ENCODE measurements at places on chromosomes 1 and 21. TPM values are rescaled to one million over a fixed set of nuclear protein-coding genes. Genes with fewer than 3 reads are reported as not detected.
A peak's percentile ranks its signal among the peaks of the same experiment; 100 is the strongest.

DNA sequence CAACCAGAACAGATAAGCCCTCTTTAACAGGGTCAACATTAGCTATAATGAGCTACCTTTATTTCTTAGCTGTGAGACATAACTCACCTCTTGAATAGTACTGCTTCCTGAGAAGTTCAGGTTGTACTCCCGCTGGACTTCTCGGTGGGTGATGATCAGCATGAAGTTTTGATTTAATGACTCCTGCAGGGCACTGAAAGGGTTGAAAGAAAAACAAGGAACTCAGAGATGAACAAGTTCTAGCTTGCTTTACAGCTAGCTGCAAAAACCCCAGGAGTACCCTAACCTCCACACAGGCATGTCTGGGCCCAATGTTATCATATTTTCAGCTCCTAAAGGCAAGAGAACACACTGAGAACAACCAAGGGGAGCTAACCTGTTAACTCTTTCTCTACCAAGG, 254.4 kb downstream of the FAF1 start:
- no peak for DNase-seq
- H3K4me1 ChIP-seq: peaks cover 23% of the 10 kb centered on the region
- no peaks in the 10 kb centered on the region for H3K36me3 ChIP-seq
- no peaks in the 10 kb centered on the region for H3K27me3 ChIP-seq
- peak overlapping the region; percentile 51 for H3K27ac ChIP-seq
- H3K4me3 ChIP-seq: no peak overlapping the region

DNA sequence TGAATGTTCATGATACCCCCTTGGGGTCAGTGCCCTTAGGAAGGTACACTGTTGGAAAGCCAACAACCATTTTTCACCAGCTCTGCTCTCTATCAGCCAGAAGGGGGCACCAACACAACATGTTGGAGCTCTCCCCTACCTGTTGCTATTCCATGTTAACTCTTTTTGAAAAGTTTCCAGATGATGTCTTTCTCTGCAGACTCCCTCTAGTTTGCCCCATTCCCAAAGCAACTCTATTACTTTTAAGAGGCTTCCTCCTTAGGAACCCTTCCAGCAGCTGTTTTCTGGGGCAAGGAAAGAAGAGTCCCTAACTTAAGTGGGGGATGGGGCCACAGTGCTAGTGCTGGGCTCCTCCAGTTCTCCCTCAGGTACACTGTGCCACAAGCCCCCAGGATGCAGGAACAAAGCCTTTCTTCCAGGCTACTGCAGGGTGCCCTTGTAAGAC, 22.9 kb upstream of the NDC1 start:
- no peak overlapping the region for H3K27ac ChIP-seq
- DNase-seq: no peak
- H3K36me3 ChIP-seq: peaks cover 17% of the 10 kb centered on the region
- no peaks in the 10 kb centered on the region for H3K27me3 ChIP-seq

GRCh38 chr1:35883635-35884101, 659 bp downstream of the AGO1 start:
- peaks cover 41% of the 10 kb centered on the region for H3K4me1 ChIP-seq
- H3K27me3 ChIP-seq: peaks cover 3% of the 10 kb centered on the region
- peak overlapping the region; percentile 92 for H3K27ac ChIP-seq
- peak overlapping the region; percentile 97 for H3K4me3 ChIP-seq
- peaks cover 3% of the 10 kb centered on the region for H3K36me3 ChIP-seq
- DNase-seq: peak; percentile 35

DNA sequence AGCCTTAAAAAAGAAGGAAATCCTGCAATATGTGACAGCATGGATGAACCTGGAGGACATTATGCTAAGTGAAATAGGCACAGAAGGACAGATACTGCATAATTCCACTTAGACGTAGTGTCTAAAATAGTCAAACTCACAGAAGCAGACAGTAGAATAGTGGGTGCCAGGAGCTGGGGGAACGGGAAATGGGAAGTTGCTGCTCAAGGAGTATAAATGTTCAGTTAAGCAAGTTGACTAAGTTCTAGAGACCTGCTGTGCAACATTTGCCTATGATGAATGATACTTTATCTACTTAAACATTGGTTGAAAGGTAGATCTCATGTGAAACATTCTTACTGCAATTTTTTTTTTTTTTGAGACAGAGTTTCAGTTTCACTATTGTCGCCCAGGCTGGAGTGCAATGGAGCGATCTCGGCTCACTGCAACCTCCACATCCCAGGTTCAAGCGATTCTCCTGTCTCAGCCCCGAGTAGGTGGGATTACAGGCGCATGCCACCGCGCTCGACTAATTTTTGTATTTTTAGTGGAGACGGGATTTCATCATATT, 197.8 kb downstream of the HIVEP3 start:
- no peaks in the 10 kb centered on the region for H3K36me3 ChIP-seq
- peaks cover 2% of the 10 kb centered on the region for H3K4me1 ChIP-seq
- H3K4me3 ChIP-seq: no peak overlapping the region
- no peaks in the 10 kb centered on the region for H3K27me3 ChIP-seq
- DNase-seq: no peak
- no peak overlapping the region for H3K27ac ChIP-seq

- no peak overlapping the region for H3K4me3 ChIP-seq
- no peak for DNase-seq
- H3K27ac ChIP-seq: no peak overlapping the region
- peaks cover 36% of the 10 kb centered on the region for H3K27me3 ChIP-seq
- peaks cover 15% of the 10 kb centered on the region for H3K4me1 ChIP-seq
Observed at GRCh38 chr1:91872559-91873081, 13.3 kb downstream of the TGFBR3 start.

DNA sequence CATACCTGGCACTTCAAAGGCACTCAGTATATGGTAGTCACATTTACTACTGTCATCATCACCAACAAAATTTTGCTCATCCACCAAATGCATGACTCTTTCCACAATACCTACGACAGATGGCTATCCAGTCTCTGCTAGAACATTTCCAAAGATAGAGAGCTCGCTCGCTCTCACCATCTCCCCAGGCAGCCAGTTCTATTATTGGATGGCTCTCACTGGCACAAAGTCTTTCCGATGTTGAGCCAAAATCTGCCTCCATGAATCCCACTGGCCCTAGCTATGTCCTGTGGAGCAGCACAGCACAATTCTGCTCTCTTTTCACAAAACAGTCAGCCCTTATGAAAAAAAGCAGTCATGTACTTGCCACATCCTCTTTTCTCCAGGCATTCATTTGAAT, 102.1 kb downstream of the DAB1 start:
- H3K4me3 ChIP-seq: no peak overlapping the region
- peaks cover 14% of the 10 kb centered on the region for H3K27me3 ChIP-seq
- no peak for DNase-seq
- H3K36me3 ChIP-seq: no peaks in the 10 kb centered on the region
- H3K4me1 ChIP-seq: peaks cover 12% of the 10 kb centered on the region

DNA sequence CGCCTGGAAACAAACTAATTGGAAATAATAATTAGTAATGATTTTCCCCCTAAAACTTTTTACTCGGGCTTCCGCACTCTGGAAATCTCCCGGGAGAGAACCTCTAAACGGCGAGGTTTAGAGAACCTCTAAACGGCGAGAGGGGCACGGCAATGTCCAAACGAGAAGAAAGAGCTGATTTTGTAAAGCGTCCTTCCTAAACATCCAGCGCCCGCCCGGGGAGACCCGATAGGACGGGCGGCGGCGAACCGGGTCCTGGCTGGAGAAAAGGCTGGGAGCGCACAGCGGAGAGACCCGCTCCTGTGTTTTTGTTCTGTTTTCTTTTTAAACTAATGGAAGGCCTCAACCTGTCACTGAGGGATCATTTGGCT, 1.6 kb downstream of the PAX7 start:
- peaks cover 7% of the 10 kb centered on the region for H3K4me1 ChIP-seq
- no peak overlapping the region for H3K27ac ChIP-seq
- no peak overlapping the region for H3K4me3 ChIP-seq
- H3K27me3 ChIP-seq: peaks cover 100% of the 10 kb centered on the region
- H3K36me3 ChIP-seq: no peaks in the 10 kb centered on the region

- DNase-seq: no peak
- no peak overlapping the region for H3K27ac ChIP-seq
- H3K4me3 ChIP-seq: no peak overlapping the region
- peaks cover 7% of the 10 kb centered on the region for H3K27me3 ChIP-seq
Observed at GRCh38 chr1:17874710-17875109, 119.6 kb downstream of the ACTL8 start.

DNA sequence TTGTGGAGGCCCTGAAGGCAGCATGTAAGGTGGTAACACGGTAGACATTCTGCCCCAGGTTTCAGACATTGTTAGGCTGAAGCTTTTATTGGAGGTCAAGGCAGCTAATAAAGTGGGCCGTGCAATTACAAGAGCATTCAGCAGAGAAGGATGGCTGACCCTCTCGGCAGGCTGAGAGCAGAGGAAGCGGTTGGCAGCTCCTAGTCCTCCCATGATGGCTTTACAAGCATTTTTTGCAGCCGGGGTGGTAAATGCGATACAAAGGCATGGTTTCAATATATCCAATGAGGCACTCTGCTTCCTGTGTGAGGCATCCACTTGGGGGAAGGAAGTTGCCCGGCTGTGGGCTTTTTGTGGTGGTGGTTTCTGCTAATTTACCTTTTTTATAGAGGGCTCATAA, 14.6 kb downstream of the KIF26B start:
- H3K4me3 ChIP-seq: no peak overlapping the region
- peaks cover 27% of the 10 kb centered on the region for H3K36me3 ChIP-seq
- peaks cover 36% of the 10 kb centered on the region for H3K4me1 ChIP-seq

GRCh38 chr1:169529068-169529642, 43.4 kb upstream of the SLC19A2 start:
- H3K4me3 ChIP-seq: peak overlapping the region; percentile 3
- no peaks in the 10 kb centered on the region for H3K27me3 ChIP-seq
- peak overlapping the region; percentile 99 for H3K27ac ChIP-seq

DNA sequence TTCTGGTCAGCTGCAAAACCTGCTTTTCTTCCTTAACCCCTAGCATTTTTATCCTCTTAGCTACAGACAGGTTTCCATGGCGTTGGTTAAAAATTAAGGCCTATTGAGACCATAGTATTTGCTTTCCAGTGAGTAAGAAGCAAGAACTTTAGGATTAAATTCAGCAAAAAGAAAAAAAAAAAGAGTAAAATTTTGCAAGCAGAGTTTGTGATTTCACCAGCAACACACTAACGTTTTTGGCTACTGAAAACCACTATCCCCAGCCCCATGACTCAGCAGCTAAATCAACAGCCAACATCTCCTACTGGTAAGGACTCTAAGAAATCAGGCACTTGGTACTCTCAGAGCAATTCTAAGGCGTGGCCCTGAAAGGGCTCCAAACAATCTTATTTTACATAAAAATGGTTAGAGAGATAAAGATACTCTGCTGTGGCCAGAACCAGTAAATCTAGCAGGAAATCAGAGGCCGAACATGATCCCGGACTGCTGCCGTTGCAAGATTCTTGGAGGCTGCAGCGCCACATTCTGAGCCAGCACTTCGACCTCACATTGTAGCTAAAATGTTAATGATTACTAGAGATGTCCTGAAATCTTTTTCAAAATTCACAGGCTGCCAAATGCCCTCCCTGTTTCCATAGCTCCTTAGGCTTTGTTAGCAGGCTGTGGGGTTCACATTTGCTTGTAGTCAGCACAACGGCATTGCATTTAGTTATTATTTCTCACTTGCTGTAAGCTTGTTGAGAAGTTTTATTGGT, 1.6 kb upstream of the ENO1 start:
- H3K4me1 ChIP-seq: peaks cover 36% of the 10 kb centered on the region
- no peaks in the 10 kb centered on the region for H3K27me3 ChIP-seq
- no peak for DNase-seq
- H3K27ac ChIP-seq: peak overlapping the region; percentile 96
- H3K36me3 ChIP-seq: peaks cover 4% of the 10 kb centered on the region

DNA sequence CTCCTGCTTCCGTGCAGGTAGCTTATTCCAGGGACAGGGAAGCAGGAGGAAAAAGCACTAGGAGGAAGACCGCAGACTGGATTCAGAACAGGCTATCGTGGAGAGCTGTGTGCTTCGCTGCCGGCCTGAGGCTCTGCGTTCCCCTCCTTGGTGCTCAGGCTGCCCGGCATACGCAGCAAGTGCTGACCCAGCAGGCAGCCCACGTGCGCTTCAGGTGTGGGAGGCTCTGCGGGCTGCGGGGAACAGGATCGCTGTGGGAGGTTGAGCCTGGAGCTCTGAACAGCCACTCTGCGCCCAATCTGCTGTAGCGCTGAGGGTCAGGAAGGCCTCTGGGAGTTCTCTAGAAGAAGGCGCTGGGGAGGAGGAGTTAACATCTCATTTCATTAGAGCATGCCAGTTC, 27.9 kb downstream of the DOP1B start:
- H3K4me1 ChIP-seq: peaks cover 12% of the 10 kb centered on the region
- peaks cover 4% of the 10 kb centered on the region for H3K36me3 ChIP-seq
- no peaks in the 10 kb centered on the region for H3K27me3 ChIP-seq
- H3K4me3 ChIP-seq: no peak overlapping the region
- no peak overlapping the region for H3K27ac ChIP-seq
- no peak for DNase-seq

DNA sequence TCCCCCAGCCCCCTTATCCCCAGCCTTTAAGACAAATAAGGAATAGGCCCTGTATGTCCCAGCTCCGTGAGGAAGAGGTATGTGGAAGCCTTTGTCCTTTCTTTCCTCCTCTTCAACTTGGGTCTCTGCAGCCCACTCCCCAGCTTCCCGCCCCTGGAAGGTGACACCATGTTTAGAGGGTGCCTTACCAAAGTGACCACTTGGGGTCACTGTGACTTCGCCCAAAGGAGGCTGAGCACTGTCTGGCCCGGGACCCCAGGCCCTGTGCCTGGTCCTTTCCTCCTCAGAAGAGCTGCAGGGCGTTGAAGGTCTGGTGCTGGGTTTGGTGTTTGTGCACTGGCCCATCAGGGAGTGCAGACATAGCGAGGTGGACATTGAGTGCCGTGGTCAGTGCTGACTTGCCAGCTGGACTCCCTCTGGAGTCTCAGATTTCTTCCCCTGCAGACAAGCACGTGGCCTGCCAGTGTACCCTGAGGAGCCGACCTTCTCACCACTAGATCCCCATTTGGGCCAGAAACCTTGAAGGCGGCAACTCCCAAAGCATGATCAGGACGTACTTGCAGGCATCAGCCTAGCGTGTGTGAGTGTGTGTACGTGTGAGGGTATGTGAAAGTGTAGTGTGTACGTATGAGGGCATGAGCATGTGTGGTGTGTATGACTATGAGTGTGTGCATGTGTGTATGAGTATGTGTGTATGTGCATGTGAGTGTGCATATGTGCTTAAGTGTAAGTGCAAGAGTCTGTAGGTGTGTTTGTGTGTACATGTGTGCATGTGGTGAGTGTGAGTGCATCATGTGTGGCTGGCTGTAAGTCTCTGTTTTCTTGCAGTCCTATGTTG, 181.4 kb upstream of the KIAA0040 start:
- peaks cover 83% of the 10 kb centered on the region for H3K27me3 ChIP-seq
- no peak overlapping the region for H3K4me3 ChIP-seq
- DNase-seq: peak; percentile 59
- H3K27ac ChIP-seq: no peak overlapping the region

Gene CD160
- total RNA-seq: not detected

Gene TTC39A
- total RNA-seq: 8.4 TPM

Gene ICOSLG
- total RNA-seq: 3.8 TPM

Gene SLAMF9
- total RNA-seq: not detected

Gene CFAP45
- total RNA-seq: 0.18 TPM
